ENCODE measurements at places on chromosomes 3 and 15.

GRCh38 chr3:94221829-94222228 lies 159.0 kb downstream of the NSUN3 start:
- no peaks in the 10 kb centered on the region for H3K4me1 ChIP-seq
- H3K27ac ChIP-seq, result no peak overlapping the region
- peaks cover 4% of the 10 kb centered on the region for H3K27me3 ChIP-seq
- no peak overlapping the region for H3K4me3 ChIP-seq
- H3K36me3 ChIP-seq, result no peaks in the 10 kb centered on the region

GRCh38 chr15:70526221-70526973 lies 237.0 kb downstream of the UACA start:
- H3K27ac ChIP-seq, result peak overlapping the region; percentile 12
- DNase-seq, result peak; percentile 32
- no peaks in the 10 kb centered on the region for H3K27me3 ChIP-seq
- H3K4me1 ChIP-seq, result peaks cover 53% of the 10 kb centered on the region
- no peak overlapping the region for H3K4me3 ChIP-seq
- H3K36me3 ChIP-seq, result no peaks in the 10 kb centered on the region

- no peaks in the 10 kb centered on the region for H3K27me3 ChIP-seq
- no peak overlapping the region for H3K4me3 ChIP-seq
- H3K27ac ChIP-seq, result no peak overlapping the region
- H3K36me3 ChIP-seq, result no peaks in the 10 kb centered on the region
- no peak for DNase-seq
Observed at GRCh38 chr15:62495670-62496614, 330.9 kb upstream of the C2CD4B start.

DNA sequence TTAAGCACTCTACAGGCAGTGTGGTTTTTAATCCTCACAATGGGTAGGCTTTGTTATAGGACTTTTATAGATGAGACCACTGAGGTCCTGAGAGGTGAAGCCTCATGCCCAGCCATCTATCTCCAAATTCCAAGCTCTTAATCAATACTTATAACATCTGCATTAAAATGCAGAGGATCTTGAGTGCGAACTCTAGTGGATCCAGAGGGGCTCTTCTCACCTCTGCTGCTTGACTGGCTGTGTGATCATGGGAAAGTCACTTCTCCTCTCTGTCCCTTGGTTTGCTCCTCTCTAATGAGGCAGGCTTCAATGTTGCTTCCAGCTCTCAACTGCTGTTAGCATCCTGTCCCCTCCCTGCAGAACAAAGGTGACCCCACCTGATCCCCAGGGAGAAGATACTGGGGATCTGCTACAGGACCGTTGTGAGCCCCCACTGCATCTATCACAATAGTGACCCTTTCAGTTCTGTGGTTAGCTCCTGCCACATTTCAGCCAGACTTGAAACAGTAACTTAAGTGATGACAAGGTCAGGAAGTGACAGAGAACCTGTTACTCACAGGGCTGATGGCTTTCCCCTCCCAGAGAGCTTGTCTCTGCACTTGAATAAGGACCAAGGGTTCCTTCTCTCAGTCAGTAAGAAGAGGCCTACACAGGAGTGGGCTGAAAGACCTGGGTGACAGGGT lies 1.3 kb downstream of the SLC27A2 start:
- H3K36me3 ChIP-seq, result peaks cover 7% of the 10 kb centered on the region
- H3K27ac ChIP-seq, result peak overlapping the region; percentile 61
- H3K27me3 ChIP-seq, result peaks cover 55% of the 10 kb centered on the region
- H3K4me3 ChIP-seq, result peak overlapping the region; percentile 89
- peak; percentile 51 for DNase-seq

GRCh38 chr3:28699283-28699682 lies 350.7 kb upstream of the AZI2 start:
- no peaks in the 10 kb centered on the region for H3K36me3 ChIP-seq
- no peak for DNase-seq
- H3K27ac ChIP-seq, result no peak overlapping the region
- H3K4me3 ChIP-seq, result no peak overlapping the region

DNA sequence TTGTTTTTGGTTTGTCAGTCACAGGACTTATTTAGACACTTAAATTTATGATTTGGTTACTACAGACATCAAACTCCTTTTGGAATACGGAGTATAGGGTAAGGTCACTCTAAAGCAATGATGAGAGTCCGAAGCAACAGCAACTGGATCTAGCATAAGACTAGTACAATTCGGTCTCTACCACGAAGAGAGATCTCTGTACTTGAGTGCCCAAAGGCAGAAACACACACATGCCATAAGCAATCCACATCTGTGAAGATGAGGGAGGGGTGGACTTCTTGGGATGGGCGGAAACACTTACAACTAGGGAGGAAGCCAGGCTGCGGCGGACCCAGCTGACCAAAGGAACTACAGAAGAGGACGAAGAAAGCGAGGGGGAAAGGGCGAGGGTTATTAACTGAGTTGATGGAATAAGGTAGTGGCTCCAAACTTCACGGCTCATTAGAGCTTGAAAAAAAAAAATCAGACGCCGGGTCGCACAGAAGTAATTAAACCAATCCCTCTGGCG lies 595 bp downstream of the DPH6 start:
- peak overlapping the region; percentile 99 for H3K27ac ChIP-seq
- H3K4me1 ChIP-seq, result peaks cover 33% of the 10 kb centered on the region
- peaks cover 14% of the 10 kb centered on the region for H3K36me3 ChIP-seq
- no peak for DNase-seq
- peak overlapping the region; percentile 89 for H3K4me3 ChIP-seq
- H3K27me3 ChIP-seq, result no peaks in the 10 kb centered on the region

DNA sequence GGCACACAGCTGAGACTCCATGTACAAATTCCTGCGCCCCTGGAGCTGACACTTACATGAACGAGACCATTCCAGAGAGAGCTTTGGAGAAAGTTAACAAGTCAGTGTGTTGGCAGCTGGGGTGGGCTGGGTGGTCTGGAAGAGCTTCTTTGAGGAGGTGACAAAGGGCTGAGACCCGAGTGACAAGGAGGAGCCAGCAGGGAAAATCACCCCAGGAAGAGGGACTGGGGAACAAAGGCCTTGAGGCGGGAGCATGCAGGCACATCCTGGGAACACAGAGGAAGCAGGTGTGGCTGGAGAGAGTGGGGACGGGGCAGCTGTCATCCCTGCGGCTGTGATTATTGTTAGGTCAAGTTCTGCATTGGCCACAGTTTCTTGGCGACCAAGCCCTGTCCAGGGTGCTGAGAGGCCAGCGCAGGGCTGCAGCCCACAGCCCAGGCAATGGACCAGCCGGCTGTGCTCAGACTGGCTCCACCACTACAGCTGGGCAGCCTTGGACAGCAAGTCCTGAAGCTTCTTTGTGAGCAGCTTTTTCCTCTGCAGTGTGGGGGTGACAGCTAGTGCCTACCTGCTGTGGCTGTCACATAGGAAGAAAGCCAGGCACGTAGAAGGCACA lies 34.2 kb upstream of the PRR23E start:
- no peaks in the 10 kb centered on the region for H3K4me1 ChIP-seq
- no peaks in the 10 kb centered on the region for H3K36me3 ChIP-seq
- H3K4me3 ChIP-seq, result no peak overlapping the region

- H3K27ac ChIP-seq, result no peak overlapping the region
- H3K36me3 ChIP-seq, result no peaks in the 10 kb centered on the region
- DNase-seq, result peak; percentile 46
- H3K4me1 ChIP-seq, result peaks cover 17% of the 10 kb centered on the region
Observed at GRCh38 chr3:124034016-124034843, 42.3 kb upstream of the ROPN1 start.

DNA sequence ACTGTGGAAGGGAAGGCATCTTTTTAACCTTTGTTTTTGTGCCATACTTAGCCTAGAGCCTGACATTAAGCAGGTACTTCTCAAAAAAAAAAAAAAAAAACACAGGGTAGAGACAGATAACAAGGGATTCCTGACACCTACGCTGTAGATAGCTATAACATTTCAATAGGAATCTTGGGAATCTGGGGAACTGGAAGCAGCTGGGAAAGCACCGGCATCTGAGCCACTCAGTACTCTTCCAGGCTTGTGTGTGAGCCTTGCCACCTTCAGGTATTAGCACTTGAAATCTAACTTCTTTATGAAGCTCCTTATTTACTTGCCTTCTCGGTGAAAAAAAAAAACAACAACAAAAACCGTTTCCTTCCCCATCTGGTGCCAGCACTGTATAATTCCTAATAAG lies 46.8 kb downstream of the PIK3CA start:
- no peak overlapping the region for H3K27ac ChIP-seq
- peaks cover 63% of the 10 kb centered on the region for H3K4me1 ChIP-seq
- H3K36me3 ChIP-seq, result peaks cover 9% of the 10 kb centered on the region
- DNase-seq, result no peak

DNA sequence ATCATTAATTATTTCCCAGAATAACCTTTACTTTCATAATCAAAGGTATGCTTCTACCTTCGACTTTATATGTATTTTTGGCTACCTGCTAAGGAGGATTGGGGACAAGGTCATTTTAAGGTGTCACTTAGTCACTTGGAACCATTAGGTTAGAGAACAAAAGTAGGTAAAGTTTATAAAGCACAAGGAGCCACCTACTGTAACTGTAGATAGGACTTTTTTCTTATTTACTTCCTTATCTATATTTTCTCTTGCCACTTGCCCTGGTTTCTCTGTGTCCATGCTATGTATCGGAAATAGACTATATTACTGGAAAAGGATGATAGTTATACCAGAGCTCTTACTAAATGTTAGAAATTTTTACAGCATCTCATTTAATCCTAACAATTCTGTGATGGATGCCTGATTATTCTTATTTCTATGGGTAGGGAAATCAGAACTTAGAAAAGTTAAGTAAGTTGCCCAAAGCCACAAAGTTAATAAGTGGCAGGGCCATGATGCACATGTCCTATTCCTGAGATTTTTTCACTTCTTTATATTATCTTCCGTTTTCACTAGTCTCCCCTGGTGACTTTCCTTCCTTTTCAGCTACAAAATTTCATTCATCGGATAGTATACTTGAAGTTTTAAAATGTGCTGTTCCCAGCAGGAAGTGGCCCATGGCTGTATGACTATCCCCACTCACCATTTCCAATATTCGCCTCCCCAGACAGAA lies 132.5 kb downstream of the CMSS1 start:
- no peaks in the 10 kb centered on the region for H3K27me3 ChIP-seq
- H3K27ac ChIP-seq, result no peak overlapping the region
- H3K4me1 ChIP-seq, result no peaks in the 10 kb centered on the region
- no peak overlapping the region for H3K4me3 ChIP-seq
- no peak for DNase-seq
